ENCODE measurements at places on chromosomes 2 and 18.
A peak's percentile ranks its signal among the peaks of the same experiment; 100 is the strongest.

- H3K27ac ChIP-seq = no peak overlapping the region
- no peak for DNase-seq
- H3K36me3 ChIP-seq = no peaks in the 10 kb centered on the region
- peaks cover 6% of the 10 kb centered on the region for H3K4me1 ChIP-seq
Measured at GRCh38 chr2:162041485-162041884, 32.5 kb downstream of the DPP4 start.

DNA sequence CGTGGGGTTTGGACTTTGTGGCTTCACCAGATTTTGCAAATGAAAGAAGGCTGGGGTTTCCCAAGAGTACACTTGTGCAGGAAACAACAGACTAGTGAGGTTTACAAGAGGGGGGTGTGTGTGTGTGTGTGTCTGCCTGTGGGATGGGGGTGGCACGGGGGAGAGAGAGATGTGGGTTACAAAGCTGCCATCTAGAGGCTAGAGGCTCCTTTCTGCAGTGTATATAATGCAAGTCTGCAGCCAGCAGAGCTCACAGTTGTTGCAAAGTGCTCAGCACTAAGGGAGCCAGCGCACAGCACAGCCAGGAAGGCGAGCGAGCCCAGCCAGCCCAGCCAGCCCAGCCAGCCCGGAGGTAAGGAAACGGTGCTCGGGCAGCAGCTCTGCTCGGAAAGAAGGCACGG, at the start of gene ACKR3:
TSS of gene ACKR3 (plus strand) at position 253 of the 401 bp plus-strand sequence. CDS start 10,641 bp downstream, outside the sequence.
- peak within 1 kb of the TSS; percentile 97 for H3K27ac ChIP-seq
- H3K4me3 ChIP-seq = peak within 1 kb of the TSS; percentile 75
- no peaks in the 10 kb centered on the region for H3K36me3 ChIP-seq
- H3K27me3 ChIP-seq = no peaks in the 10 kb centered on the region
- DNase-seq = peak; percentile 62
- peaks cover 62% of the 10 kb centered on the region for H3K4me1 ChIP-seq

DNA sequence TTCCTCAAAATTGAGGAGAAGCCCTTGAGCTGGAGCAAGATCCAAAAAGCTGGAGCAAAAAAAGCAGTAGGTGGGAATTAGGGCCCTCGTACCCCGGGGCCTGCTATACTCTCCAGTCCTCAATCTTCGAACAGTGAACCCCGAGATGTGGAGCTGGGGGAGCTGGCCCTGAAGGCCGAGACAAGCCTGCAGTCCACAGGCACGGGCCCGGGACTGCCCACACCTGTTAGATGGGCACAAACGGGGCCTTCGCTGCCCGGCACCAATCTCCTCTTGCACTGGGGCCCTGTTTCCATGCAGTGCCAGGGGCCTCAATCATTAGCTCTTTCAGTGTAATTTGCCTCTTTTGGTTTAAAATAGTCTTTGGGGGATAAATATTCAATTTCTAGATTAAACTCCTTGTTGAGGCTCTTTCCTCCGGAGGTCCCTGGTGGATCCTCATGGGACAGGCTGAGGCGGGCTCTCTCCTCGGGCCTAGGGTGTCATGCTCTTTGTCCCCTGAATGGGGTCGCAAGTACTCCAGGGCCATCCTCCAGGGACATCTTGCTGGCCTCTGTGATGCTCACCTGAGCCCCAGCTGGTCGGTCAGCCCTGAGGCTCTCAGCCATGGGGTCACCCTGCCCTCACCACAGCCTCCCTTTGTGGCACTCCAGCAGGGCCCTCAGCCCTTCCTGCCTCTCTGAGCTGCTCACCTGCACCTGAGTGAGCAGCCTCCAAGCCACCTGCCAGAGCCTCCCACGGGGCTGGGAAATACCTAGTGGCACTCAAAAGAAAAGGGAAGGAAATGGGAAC, 223.6 kb downstream of the ALPK2 start:
- no peaks in the 10 kb centered on the region for H3K27me3 ChIP-seq
- no peak for DNase-seq
- no peaks in the 10 kb centered on the region for H3K4me1 ChIP-seq
- H3K27ac ChIP-seq = no peak overlapping the region

DNA sequence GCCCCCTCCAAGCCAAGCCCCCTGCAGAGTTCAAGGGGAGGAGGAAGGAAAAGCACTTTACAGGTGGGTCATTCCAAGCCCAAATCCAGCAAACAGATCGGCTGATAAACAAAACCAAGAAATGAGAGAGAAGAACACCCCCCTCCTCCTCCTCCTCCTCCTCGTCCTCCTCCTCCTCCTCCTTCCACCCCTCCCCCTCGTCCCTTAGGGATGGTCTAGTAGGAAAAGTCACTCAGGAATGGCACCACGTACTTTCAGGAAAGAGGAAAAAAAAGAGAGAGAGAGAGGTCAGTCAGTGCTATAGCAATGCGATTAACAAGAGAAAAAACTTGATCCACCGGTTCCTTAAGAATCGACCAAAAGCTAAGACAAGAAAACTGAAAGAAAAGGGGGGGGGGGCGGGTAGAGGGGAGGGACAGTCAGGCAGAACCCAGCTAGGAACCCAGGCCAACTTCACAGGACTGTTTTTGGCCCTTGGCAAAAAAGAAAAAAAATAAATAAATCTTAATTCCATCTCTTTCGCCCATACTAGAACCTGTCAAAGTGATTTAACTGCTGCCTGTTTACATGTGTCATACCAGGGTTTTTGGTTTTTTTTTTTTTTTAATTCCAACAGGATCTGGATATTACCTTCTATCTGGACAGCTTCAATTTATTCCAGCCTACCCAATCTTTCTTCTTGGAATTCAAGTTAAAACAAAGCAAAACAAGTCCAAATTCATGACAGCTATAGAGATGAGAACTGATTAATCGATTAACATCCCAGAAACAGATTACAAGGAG, 906 bp downstream of the IKZF2 start:
- H3K4me3 ChIP-seq = peak overlapping the region; percentile 75
- peak overlapping the region; percentile 75 for H3K27ac ChIP-seq
- DNase-seq = no peak
- H3K36me3 ChIP-seq = no peaks in the 10 kb centered on the region
- H3K4me1 ChIP-seq = peaks cover 45% of the 10 kb centered on the region

DNA sequence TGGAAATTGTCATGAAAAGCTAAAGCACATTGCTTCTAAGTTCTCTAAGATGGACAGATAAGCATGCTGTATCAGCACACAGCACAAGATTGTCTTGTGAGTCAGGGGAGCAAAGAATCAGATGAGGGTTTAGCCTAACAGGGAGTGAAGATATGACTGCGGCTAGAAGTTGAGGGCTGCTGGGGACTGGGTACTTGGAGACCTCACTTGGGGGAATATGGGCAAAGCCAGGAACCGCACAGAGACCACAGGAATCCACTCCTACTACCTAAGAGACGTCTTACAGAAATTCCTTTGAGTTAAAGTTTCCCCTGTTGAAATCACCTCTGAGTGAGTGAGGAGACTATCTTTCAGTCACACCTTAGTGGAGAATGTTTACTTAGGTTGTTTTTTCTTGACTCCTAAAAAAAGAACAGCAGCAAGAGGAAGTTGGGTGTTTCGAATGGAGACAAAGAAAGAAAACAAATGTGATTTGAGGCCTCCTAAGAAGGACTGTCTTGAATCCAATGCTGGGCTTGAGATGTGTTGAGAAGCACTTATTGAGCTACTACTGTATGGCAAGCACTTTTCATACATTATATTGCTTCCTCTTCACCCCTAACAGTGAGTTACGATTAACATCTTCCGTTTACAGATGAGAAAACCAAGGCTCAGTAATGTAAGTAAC, 100.7 kb downstream of the ANKRD44 start:
- no peak overlapping the region for H3K4me3 ChIP-seq
- peaks cover 77% of the 10 kb centered on the region for H3K4me1 ChIP-seq
- H3K27ac ChIP-seq = no peak overlapping the region
- no peaks in the 10 kb centered on the region for H3K27me3 ChIP-seq
- no peak for DNase-seq
- H3K36me3 ChIP-seq = no peaks in the 10 kb centered on the region

DNA sequence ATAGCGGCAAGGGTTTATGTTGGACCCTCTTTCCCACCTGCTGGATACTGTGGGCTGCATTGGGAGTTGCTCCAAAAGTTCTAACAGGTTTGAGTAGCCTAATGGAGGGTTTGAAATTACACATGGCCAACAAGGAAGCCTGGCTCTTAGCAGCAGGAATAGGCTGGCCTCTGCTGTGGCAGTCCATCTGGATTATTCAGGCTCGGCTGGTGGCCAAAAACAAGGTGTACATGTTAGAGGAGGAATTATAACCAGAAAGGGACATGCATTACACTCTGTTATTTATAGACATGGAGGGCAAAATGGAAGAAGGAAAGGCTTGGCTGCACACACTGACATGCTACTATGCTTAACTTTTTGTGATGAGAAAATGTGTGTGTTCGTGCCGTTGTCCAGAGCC, 61.1 kb upstream of the NRXN1 start:
- no peak overlapping the region for H3K27ac ChIP-seq
- H3K27me3 ChIP-seq = no peaks in the 10 kb centered on the region
- no peaks in the 10 kb centered on the region for H3K36me3 ChIP-seq
- H3K4me3 ChIP-seq = no peak overlapping the region
- DNase-seq = no peak

DNA sequence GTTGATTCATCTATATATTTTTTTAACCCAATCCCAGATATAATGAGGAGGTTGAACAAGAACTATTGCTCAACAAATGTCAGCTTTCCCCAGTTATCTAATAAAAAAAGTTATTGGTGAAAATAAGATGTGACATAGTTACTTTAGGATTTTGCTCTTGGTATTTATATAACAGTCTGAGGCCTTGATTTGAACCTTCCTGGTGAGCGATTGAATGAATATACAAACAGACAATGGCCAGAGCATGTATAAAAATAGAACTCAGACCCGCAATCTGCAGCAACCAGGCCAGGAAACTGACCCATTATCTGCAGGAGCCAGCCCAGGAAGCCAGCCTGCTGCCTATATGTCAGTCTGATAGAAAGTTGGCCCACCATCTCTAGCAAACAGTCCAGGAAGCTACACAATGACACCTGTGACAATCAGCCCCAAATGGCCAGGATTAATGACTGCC, 81.6 kb downstream of the HS6ST1 start:
- H3K27me3 ChIP-seq = no peaks in the 10 kb centered on the region
- no peak for DNase-seq
- H3K4me3 ChIP-seq = no peak overlapping the region
- no peak overlapping the region for H3K27ac ChIP-seq
- H3K4me1 ChIP-seq = peaks cover 12% of the 10 kb centered on the region

DNA sequence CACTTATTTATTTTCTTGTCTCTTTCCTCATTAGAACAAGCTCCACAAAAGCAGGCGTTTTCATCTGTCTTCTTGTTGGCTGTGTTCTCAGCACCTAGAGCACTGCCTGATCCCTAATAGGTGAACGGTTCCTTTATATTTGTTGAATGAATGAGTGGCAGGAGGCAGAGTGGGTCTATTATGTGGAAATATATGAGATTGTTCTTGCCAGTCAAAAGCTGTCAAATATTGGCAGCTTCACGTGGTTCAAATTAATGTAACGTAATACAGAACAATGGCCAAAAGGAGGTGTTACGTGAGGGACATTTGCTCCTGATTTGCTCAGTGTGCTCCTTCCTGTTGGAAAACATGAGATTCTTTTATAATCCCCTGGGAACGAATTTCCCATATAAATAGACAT, 8.5 kb upstream of the ARHGAP25 start:
- H3K27ac ChIP-seq = no peak overlapping the region
- H3K36me3 ChIP-seq = no peaks in the 10 kb centered on the region
- DNase-seq = no peak
- H3K4me3 ChIP-seq = no peak overlapping the region
- H3K27me3 ChIP-seq = no peaks in the 10 kb centered on the region

- H3K4me1 ChIP-seq = no peaks in the 10 kb centered on the region
- no peak for DNase-seq
- H3K4me3 ChIP-seq = no peak overlapping the region
- no peak overlapping the region for H3K27ac ChIP-seq
- H3K27me3 ChIP-seq = no peaks in the 10 kb centered on the region
- H3K36me3 ChIP-seq = no peaks in the 10 kb centered on the region
Measured at GRCh38 chr18:75618146-75618545, 190.6 kb upstream of the SMIM21 start.

- peak overlapping the region; percentile 95 for H3K4me3 ChIP-seq
- no peak for DNase-seq
- H3K4me1 ChIP-seq = peaks cover 39% of the 10 kb centered on the region
- H3K36me3 ChIP-seq = no peaks in the 10 kb centered on the region
- peak overlapping the region; percentile 96 for H3K27ac ChIP-seq
- H3K27me3 ChIP-seq = no peaks in the 10 kb centered on the region
Measured at GRCh38 chr18:23503963-23504344, 643 bp downstream of the RMC1 start.

DNA sequence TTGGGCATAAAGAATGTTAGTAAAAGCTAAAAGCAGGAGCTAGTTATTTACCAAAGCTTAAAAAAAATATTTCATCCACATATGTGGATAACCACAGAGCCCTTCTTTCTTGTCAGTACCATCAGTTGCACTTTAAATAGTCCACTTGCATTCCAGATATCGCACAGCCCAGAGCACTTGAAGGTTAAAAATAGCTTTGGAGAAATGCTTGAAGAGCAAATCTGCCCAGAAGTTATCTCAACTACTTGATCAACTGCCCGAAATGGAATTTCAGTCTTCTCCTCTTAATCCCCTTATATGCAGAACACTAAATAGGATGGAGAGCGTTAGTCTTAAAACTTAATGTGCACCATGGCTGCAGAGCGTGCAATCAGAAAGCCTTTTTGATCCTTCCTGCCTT, 148.3 kb downstream of the PLEKHA3 start:
- no peaks in the 10 kb centered on the region for H3K36me3 ChIP-seq
- H3K4me1 ChIP-seq = no peaks in the 10 kb centered on the region
- H3K27me3 ChIP-seq = no peaks in the 10 kb centered on the region
- H3K27ac ChIP-seq = no peak overlapping the region

GRCh38 chr2:41955316-41956043, 92.3 kb upstream of the PKDCC start:
- no peaks in the 10 kb centered on the region for H3K27me3 ChIP-seq
- no peaks in the 10 kb centered on the region for H3K36me3 ChIP-seq
- H3K4me1 ChIP-seq = peaks cover 12% of the 10 kb centered on the region
- no peak for DNase-seq
- no peak overlapping the region for H3K27ac ChIP-seq

- H3K27me3 ChIP-seq = no peaks in the 10 kb centered on the region
- H3K36me3 ChIP-seq = no peaks in the 10 kb centered on the region
- peaks cover 12% of the 10 kb centered on the region for H3K4me1 ChIP-seq
- H3K4me3 ChIP-seq = peak overlapping the region; percentile 85
Measured at GRCh38 chr2:64017811-64018700, 1.2 kb downstream of the VPS54 start.

DNA sequence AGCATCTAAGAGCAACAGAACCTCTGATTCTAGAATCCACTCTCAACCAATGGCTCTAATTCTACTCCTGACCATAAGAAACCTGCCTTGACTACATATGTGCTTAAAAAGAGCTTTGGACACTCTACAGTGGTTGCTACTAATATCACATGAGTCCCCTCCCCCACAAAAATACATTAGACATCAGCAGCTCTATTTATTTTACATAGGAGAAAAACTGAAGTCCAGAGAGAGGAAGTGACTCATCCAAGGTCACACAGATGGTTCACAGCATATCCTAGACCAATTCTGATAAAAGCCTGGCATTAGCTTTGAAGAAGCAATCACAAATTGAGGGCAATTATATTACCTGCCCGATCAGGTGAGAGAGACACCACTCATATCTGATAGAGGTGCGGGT, 49.8 kb downstream of the ALK start:
- H3K4me3 ChIP-seq = no peak overlapping the region
- H3K27me3 ChIP-seq = no peaks in the 10 kb centered on the region
- no peak overlapping the region for H3K27ac ChIP-seq
- H3K36me3 ChIP-seq = no peaks in the 10 kb centered on the region

- H3K36me3 ChIP-seq = no peaks in the 10 kb centered on the region
- no peak overlapping the region for H3K4me3 ChIP-seq
- H3K27ac ChIP-seq = no peak overlapping the region
- H3K27me3 ChIP-seq = no peaks in the 10 kb centered on the region
Measured at GRCh38 chr2:176780348-176780747, 432.2 kb upstream of the HNRNPA3 start.

GRCh38 chr2:229300790-229301189, 29.7 kb upstream of the PID1 start:
- H3K36me3 ChIP-seq = no peaks in the 10 kb centered on the region
- DNase-seq = no peak
- H3K4me1 ChIP-seq = peaks cover 6% of the 10 kb centered on the region
- no peaks in the 10 kb centered on the region for H3K27me3 ChIP-seq
